ENCODE measurements at places on chromosomes 7 and 10.
A peak's percentile ranks its signal among the peaks of the same experiment; 100 is the strongest.

- no peak for DNase-seq
Measured at GRCh38 chr7:129394101-129394500, 40.1 kb upstream of the STRIP2 start.

DNA sequence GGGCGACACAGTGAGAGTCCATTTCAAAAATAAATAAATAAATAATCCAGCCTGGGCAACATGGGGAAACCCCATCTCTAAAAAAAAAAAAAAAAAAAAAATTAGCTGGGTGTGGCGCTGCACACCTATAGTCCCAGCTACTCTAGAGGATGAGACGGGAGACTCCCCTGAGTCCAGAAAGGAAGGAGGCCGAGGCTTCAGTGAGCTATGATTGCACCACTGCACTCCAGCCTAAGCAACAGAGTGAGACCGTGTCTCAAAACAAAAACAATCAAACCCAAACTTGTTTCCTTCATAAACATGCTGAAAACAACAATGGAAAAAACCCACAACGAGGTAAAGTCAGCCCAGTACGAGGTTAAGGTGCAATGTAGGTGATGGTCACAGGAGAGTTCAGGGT is 1.2 kb downstream of the COX19 start:
- DNase-seq = no peak

DNA sequence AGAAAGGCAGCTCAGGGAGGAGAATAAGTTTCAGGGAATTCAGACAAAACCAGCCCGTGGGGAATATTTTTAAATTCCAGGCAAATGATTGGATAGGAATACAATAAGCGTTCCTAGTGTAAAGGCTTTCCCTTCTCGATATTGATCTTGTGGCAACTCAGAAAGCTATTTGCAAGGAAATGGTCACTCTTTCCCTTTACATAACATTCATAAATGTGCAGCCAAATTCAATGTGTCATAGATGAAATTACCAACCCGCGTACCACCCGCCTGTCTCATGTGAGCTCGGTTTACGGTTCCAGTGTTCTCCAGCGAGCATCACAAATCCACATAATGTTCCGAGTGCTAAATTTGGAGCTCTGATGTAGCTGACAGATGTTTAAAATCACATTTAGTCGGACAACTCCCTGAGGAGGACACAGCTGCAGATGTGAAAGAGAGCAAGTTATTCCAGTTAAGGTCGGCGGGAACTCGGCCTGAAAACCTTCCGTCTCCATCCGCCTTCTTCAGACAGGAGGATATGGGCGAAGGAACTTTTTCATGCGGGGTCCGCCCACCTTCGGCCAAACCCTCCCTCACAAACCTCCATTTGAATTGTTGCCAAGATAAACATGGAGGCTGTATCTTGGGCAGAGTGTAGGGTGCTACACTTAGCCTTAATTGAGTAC is 327.0 kb downstream of the RNLS start:
- no peak for DNase-seq

DNA sequence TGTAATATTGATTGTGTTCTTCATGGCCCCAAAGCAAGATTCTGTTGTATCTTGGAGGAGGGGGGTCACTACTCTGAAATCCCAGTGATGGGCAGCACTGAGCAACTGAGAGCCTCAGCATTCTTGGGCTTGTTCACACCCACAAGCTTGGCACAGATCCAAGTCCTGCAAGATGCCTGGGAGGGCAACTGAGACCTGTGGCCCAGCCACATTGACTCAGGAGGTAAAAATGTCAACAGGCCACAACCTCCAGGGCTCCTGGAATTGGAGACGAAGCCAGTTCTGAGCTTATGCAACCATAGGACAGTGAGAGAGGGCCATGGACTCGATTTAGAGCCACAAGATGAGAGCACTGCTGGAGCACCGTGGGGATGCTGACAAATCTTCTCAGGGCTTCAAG is 3.1 kb upstream of the DOCK1 start:
- no peak for DNase-seq

DNA sequence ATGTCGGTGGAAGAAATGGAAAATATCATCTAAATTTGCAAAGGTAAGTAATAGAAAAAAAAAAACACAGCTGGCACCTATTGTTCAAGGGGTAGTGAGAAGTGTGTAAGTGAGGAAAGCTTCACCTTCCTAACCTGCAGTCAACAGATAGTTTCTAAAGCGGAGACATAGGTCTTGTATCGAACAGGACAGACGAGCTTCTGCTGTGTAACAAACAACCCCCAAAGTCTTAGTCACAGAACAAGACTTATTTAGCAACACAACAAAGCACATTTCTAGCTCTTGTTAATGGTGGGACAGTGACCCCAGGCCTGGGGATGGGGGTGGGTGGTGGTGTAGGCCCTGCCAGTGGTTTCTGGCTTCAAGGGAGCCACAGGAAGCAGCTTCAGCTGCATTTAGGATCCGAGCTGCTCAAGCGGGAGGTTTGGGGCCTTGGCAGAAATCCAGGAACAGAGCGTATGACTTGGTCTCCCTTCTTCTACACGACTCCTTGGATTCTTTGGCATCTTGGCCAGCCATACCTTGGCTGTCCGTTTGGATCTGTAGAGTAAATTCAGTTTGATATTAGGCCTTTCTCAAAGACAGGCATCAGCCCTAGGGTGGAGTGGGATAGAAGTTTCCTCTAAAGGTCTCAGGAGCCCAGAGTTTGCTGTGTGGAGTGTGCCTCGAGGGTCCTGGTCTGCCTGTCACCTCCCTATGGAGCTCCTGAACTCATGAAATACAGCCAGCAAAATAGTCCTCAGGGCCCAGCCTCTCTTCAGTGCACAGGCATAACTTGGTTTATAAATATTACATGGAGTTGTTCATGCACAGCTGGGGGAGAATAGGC is 56.9 kb upstream of the SHH start:
- DNase-seq = no peak

- no peak for DNase-seq
Measured at GRCh38 chr7:19101909-19102308, 15.5 kb downstream of the TWIST1 start.

DNA sequence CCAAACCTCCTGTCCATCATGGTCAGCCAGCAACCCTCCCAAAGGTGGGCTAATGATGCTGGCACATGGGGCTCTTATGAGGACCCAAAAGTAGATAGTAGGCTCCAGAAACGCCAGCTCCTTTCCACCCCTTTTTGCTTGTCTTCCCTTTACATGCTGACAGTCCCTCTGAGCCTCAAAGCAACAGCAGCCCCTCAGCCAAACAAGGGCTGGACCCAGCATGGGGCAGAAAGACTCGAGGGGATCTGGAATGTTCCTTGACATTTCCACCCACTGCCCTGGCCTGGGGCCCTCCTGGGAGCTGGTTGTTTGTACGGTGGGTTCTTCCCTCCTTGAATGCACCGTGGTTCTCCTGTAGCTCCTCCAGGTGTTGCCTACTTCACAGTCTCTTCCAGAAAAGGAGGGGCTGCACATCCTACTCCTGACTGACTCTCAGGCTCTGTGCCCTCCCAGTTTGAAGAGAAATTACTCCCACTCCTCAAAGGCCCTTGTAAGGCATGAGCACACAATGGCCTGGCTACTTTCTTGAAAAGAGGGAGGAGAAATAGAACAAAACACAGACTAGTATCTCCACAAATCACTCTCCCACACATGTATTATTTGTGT is 21.5 kb upstream of the NUDCD3 start:
- DNase-seq = no peak

- no peak for DNase-seq
Measured at GRCh38 chr10:11919271-11919670, 96.1 kb downstream of the PROSER2 start.

DNA sequence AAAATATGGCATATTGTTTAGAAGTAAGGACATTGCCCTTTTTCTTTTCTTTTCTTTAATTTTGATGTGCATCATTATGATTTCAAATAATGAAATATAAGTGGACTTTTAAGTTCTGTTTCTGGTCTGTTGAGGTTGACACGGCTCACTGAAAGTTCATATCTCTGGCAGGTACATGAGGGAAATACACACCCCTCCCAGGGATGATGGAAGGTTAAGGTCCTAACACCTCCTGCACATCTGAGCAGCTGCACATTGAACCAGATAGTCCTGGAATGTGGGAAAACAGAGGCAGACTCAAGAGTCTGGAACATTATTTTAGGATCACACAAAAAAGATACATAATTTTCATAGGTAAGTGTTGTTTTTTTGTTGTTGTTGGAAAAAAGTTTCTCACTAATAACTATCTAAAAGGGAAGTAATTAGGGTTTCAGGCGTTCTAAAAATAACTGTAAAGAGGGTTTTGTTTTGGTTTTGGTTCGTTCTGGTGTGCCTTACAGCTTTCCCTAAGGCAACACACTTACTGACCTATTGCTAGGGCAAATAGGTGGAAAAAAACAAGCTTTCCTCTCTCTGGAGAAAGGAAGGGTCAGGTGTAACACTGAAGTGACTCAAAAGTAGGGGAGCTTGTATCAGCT is 201.2 kb upstream of the PRKCQ start:
- no peak for DNase-seq

GRCh38 chr10:92470026-92470425 is 103.9 kb downstream of the IDE start:
- DNase-seq = no peak

DNA sequence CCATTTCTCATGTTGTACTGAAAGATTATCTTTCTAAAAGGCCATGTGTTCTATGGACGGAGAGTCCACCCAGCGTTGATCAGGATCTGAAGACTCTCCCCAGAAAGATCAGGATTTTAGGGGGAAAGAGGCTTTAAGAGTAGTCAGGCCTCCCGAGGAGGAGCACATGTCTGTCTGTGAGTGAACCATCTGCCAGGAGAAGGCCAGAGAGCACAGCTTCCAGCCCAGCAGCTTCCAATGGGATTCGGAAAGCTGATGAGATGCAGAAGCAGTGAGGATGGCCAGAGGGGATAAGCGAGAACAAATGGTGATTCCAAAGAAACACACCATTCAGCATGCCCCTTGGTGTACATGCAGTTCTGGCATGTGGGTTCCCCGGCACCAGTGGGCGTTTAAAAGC is 88.5 kb upstream of the TCERG1L start:
- DNase-seq = no peak

- no peak for DNase-seq
Measured at GRCh38 chr7:75756991-75757676, 14.9 kb downstream of the CCL26 start.

DNA sequence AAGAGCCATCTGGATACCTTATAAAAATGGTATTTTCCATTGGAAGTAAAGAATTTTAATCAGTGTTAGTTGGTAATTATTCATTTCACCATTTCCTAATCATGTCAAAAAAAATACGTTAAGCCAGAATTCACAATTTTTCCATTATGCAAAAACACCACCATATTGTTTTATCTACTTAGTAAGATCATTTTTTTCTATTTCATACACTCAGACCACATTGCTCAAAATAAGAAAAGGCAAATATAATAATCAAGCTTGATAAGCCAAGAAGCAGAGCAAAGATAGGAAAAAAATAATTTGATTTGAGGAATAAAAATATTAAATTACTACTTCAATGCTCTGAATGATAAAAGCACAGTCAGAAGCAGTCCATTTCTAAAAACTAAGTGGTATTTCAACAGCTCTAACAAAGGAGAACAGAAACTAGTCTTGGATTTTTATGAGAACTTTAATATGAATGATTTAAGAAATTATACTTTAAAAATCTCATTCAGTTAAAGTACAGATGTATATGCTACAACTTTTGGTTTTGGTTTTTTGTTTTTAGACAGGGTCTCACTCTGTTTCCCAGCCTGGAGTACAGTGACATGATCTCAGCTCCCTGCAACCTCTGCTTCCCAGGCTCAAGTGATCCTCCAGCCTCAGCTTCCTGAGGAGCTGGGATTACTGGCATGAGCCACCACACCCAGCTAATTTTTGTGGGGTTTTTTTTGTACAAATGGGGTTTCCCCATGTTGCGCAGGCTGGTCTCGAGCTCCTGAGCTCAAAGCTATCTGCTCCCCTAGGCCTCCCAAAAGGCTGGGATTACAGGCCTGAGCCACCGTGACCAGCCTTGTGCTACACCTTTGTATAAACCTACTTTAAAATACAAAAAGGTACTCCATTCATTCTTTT is 46.6 kb downstream of the LRRN3 start:
- peak; percentile 2 for DNase-seq

DNA sequence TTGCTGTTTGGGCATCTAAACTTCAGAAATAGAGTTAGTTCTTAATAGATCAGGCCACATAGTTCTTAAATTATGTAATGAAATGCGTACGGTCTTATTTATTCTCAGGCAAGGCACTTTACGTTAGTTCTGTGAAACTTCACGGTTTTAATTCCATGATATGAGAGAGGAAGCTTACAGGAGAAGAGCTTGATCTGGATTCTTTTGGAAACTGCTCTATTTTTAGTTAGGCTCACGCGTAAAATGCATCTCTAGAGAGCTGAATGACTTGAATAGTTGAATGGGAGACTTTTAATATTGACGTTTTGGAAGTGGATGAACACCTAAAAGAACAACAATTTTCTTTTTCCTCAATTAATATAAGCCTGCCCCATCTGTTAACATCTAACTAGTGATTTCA is 71.1 kb downstream of the PRKG1 start:
- no peak for DNase-seq

- no peak for DNase-seq
Measured at GRCh38 chr7:25677595-25677994, 449.3 kb upstream of the NPVF start.

DNA sequence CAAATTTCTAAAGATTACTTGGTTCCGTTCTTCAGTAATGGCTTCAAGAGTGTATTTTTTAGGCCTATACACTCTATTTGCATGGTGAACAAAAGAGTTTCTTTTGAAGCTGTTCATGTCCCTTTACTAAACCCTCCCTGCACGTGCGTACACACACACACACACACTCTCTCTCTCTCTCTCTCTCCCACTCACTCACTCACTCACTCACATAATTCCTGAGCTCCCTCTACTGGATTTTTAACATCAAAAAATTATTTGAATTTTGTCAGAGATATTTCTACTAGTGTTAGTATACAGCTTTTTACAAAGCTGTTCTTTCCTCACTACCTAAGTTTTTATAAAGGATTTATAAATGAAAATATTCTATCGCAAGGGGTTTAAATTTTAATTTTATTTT is 85.9 kb downstream of the UBE3C start:
- DNase-seq = no peak

DNA sequence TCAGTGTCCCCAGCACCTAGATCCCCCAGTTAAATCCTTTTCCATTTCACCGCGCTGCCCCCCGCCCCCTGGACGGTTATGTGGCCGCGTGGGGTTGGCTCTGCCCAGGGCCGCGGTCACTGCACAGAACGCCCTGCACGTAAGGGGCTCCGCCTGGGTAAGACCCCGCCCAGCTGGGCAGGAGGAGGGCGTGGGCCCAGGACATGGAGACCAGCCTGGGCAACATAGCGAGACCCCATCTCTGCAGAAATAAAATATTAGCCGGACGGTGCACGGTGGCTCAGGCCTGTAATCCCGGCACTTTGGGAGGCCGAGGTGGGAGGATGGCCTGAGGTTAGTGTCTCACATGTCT is 650 bp upstream of the ZFAND2A start:
- no peak for DNase-seq

DNA sequence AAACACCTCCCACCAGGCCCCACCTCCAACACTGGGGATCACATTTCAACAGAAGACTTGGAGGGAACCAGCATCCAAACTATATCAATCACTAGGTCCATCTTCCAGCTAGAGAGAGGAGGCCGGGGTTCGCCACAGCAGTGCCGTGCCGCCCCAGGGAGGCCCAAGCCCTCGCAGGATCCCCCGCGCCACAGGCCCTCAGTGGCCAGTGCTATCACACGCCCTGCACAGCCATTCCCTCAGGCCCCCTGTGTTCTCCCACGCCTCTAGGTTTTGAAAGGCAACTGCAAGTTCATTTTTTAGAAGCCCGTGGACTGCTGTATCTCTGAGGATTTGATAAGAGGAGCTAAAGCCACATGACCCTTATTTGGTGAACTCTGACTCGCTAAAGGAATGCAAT is 136.4 kb downstream of the OAT start:
- DNase-seq = no peak

Measured in effector CD4-positive, alpha-beta T cell (primary cell).